ENCODE measurements at places on chromosomes 12 and 14.

- no peak for DNase-seq
Measured at GRCh38 chr14:35991356-35991755, 165.2 kb downstream of the BRMS1L start.

- DNase-seq: no peak
Measured at GRCh38 chr14:78535041-78535440, 364.9 kb downstream of the NRXN3 start.

- no peak for DNase-seq
Measured at GRCh38 chr14:52835122-52835903, 43.9 kb upstream of the GNPNAT1 start.

DNA sequence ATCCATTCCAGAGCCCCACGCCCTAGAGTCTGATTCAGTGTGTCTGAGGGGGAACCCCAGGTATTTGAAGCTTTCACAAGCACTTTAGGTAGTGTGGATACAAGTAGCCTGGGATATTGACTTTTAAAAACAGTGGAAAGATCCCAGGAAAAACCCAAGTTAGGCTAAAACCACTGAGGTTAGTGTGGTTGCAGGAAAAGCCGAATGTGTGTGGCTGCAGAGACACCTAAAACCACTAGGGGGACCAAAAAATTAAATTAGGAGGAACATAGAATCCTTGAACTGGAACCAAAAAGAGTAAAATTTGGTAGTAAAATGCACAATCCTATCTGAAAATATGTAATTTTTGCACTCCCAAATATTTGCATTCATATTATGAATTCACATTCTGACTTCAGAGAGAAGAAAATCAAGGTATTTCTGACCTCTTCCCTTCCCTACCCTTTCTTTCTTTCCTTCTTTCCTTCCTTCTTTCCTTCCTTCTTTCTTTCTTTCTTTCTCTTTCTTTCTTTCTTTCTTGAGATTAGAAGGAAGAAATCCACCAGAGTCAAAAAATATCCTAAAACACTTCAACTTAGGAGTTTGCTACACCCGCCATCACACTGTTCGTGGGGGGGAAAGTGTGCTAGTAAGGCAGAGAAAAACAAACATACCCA is 37.8 kb downstream of the SLCO1A2 start:
- no peak for DNase-seq

DNA sequence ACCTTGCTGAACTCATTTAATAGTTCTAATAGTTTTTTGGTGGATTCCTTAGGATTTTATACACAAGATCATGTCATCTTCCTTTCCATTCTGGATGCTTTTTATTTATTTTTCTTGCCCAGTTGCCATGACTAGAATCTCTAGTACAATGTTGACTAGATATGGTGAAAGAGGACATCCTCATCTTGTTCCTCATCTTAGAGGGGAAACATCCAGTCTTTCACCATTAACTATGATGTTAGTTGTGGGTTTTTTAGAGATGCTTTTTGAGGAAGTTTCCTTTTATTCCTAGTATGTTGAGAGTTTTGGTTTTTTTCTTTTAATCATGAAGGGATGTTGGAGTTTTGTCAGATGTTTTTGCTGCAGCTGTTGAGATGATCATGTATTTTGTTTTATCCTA is 8.7 kb downstream of the ANKRD13A start:
- no peak for DNase-seq

DNA sequence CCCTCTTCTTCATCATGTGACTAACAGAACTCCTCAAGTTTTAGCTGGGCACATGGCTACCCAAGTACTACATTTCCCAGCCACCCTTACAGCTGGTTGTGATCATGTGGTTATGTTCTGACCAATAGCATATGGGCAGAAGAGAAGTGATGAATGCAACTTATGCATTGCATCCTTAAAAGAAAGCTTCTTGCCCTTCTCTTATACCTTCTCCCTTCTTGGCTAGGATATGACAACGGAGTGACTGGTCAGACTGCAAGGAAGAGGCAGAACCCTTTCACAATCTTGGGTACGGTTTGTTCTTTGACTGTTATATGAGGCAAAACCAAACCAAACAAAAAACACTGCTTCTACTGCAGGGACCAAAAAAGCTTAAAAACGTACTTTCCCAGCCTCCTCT is 66.5 kb upstream of the MAX start:
- DNase-seq: no peak

DNA sequence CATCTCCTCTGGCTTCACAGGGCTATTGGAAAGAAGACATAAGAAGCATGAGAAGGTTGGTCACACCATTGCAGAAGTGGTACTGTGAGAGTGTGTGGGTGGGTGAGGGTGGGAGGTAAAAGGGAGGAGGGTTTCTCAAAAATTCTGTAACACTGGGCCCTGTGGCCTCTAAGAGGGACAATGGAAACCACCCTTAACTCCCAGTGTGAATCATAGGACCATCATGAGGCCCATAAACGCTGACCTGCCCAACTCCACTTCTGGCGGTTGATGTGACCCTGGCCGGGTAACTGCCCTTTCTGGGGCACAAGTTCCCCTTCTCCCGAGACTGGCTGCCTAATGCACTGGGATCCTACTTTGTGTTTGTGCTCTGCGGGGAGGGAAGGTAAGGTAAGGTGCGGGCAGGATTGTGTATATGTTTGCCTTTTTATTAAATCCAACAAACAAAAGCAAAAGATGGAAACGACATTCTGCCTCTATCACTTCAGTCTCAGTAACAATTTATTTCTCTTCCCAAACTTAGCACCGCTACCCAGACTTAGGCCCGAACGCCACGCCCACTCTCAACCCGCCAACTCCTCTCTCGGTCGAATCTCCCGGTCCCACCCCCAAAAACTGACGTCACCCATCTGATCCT is 551 bp downstream of the METTL1 start:
- peak; percentile 95 for DNase-seq

- DNase-seq: no peak
Measured at GRCh38 chr12:121651320-121651719, 18.1 kb downstream of the MORN3 start.

GRCh38 chr14:68174446-68174845 is 354.9 kb downstream of the RAD51B start:
- no peak for DNase-seq

DNA sequence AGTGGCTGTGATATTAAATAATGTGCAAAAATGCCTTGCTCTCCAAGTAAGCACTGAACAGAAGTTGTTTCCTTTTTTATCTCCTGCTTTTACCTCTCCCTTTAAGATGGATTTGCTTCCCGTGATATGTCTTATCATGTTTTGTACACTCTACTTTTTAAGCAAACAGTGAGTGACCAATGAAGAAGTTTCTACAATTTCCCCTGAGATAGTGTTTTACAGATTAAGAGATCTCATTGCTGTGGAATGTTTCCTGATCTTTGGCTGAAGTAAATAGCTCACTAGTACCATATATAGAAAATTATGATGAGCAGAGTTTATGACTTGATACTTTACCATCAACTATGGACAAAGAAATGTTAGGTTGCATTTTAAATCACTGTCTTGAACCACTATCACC is 184.8 kb upstream of the PDE3A start:
- no peak for DNase-seq

DNA sequence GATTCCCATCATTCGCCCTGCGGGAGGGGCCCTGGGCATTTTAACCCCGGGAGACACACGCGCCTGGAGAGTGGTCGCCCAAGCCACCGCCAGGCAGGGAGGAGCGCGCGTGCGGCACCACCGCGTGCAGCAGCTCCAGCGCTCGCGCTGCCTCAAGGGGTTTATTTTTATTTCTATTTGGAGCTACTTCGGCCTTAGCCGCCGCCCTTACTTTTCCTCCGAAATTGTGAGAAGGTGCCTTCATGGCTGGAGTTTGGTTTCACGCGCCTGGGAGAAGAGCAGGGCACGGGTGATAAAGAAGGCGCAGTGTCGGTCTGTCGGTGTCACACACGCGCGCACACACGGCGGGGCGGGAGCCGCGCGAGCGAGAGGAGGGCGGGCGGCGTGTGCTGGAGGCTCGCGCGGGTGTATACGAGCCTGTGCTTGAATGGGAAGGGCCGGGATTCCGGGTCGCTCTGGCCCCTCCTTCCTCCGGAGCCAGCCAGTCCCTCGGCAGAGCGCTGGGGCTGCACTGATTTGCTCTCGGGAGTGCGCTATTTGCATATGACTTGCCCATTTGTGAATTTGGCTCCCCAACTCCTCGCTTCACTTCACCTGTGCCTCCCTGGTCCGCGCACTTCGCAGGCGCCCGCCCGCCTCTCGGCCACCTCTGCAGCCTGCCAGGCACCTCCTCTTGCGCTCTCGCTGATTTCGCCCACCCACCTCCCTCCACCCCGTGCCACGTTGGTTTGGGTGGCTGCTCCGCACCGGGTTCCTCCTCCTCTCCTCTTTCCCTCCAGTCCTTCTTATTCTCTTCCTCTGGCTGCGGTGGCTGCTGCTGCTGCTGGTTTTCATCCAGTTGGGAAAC is 932.3 kb downstream of the DIO2 start:
- DNase-seq: no peak

- no peak for DNase-seq
Measured at GRCh38 chr12:4178424-4179170, 95.0 kb upstream of the CCND2 start.

- no peak for DNase-seq
Measured at GRCh38 chr12:120571299-120571698, 9.9 kb downstream of the POP5 start.

DNA sequence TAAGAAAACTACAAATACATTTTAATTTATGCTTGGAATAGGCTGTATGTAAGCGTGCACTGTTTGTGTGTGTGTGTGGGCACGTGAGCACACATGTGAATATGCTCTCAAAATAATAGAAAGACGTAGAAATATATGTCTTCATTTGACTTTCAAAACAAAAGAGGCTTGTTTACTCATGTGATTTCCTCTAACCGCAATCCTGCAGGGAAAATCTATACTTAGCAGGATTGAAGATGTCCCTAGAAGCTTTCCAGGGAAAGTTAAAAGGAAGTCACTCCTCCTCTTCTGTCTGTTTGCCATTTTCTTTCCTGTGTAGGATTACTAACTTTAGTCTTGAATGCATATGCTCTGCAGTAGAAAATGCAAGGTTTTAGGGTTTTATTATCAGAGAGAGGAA is 404.7 kb downstream of the MDGA2 start:
- no peak for DNase-seq

DNA sequence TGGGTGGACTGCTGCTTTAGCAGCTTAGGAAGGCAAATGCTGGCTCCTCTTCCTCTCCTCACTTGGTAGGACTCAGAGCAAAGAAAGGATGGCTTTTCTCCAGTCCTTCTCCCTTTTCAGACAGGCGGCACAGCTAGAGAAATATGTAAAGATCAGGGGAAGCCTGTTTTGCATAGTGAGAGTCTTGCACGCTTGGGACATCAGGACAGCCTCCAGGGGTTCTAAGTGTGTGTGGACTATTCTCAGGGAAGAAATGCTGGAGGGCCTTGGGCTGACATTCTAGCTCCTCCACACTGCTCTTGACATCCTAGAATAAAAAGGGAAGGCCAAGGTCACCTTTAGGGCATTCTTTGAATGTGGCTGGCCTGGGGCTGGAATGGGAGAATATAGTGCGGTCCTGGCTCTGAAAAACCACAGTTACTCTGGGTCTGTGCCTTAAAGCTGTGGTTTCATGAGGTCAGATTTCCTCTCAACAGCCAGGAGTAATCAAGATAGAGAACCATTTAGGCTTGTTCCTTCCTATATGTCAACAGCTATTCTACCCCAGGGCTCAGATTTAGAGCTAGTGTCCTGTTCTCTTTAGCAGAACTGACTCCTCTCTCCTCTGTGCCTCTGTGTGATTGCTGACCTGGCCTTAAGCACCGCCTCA is 24.3 kb downstream of the CMA1 start:
- no peak for DNase-seq

DNA sequence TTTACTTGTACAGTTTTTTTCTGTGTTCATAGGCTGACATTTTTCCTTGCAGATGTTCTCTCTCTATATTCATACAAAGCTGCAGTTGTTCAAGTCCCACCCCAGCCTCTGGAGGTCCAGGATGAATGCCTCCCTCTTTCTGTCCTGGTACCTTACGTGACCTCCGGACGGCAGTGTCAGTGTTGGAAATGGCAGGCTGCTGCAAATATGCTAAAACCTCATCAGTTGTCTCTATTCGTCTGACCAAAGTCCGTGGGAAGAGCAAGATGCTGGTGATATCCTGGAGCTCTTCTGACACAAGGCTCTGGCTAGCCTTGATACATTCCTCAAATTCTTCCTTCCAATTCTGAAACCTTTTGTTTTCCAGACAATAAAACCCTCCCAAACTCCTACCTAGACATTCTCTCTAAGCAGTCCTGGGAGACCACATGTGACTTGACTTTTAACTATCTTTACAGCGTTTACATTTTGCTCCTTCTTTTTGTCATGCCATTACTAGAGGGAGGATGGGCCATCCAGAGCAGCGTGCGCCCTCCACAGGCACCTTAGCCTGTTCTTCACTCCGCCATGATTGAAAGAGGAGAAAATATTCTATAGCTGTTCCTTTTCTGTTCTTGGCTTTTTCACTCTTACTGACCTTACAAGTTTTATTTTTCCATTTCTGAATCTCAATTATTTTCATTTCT is 143.6 kb downstream of the RGS6 start:
- no peak for DNase-seq

GRCh38 chr14:30499358-30499757 is 59.6 kb upstream of the G2E3 start:
- no peak for DNase-seq

GRCh38 chr14:24310646-24311604 is at the start of gene LTB4R:
TSS of gene LTB4R (plus strand) at chr14:24311502. CDS start at chr14:24315652, 4,150 bp downstream.
- DNase-seq: peak; percentile 73

DNA sequence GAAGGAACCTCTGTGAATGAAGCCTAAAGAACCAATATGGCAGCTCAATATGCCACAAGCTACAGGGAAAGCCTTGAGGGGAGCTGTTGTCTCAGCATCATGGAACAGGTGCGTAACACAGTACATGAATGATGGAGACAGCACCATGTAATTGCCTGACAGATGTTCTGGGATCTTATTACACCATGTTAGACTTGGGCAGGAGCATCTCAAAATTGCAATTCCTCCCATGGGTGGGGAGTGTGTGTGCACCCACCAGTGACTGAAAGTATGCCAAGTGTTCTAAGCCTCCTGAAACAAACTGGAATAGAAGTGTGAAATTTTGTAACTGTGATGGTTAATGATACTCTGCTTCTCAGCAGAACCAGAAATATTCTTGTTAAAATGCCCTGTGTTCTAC is 151.0 kb upstream of the SRRM4 start:
- no peak for DNase-seq

GRCh38 chr12:93448796-93449195 is 7.0 kb upstream of the UBE2N start:
- DNase-seq: no peak

DNA sequence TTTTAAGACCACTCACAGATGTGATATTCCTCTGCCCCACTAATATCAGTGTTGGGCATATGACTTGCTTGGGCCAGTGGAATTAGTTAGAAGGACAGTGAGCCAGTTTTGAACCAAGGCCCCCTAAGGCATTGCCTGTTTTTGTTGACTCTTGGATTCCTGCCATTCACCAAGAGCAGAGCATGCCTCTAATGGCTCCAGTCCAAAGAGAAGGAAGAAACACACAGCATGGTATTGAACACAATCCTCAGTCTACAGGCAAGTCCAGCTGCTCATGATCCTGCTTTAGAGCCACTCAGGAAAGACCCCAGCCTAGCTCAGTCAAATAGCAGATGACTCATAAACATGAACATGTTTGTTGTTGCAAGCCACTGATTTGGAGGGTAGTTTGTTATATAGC is 1201.5 kb downstream of the BCL11B start:
- no peak for DNase-seq
